ENCODE measurements at places on chromosomes 6 and 20. TPM values are rescaled to one million over a fixed set of nuclear protein-coding genes. Genes with fewer than 3 reads are reported as not detected.
A peak's percentile ranks its signal among the peaks of the same experiment; 100 is the strongest.

- no peak for DNase-seq
These were observed 646.5 kb downstream of the TENT5A start for GRCh38 chr6:81105998-81106397.

DNA sequence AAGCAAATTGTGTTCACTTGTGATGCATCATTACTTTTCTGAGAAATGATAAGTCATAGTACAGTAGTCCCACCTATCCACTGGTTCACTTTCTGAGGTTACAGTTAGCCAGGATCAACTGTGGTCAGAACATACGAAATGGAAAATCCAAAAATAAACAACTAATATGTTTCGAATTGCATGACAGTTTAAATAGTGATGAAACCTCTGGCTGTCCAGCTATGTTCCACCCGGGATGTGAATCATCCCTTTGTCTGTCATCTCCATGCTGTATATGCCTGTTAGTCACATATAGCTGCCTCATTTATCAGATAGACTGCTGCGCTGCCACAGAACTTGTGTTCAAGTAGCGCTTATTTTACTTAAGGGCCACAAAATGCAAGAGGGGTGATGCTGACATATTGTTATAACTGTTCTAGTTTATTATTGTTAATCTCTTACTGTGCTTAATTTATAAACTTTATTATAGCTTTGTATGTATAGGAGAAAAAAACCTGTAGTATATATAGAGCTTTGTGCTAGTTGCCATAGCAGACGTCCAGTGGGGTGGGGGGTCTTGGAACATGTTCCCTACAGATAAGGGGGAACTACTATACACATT lies 29.2 kb downstream of the AFDN start:
- peak; percentile 88 for DNase-seq

- DNase-seq: peak; percentile 100
These were observed 60.3 kb upstream of the HFE start for GRCh38 chr6:26026833-26027490.

- no peak for DNase-seq
These were observed 171.2 kb upstream of the MYLIP start for GRCh38 chr6:15957655-15958169.

DNA sequence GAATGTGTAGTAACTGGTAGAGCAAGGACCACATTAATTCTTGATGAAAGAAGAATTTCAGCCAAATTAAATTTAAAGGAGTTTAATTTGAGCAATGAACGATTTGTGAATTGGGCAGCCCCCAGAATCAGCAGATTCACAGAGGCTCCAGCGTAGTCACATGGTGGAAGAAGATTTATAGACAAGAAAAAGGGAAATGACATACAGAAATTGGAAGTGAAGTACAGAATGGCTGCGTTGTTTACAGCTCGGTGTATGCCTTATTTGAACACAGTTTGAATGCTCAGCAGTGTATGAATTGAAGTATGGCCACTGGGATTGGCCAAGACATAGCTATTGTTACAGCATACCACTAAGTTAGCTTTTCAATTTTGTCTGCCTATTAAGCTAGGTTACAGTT lies 173.6 kb upstream of the ARG1 start:
- no peak for DNase-seq

- DNase-seq: no peak
These were observed 73.8 kb upstream of the ISM1 start for GRCh38 chr20:13147071-13147963.

DNA sequence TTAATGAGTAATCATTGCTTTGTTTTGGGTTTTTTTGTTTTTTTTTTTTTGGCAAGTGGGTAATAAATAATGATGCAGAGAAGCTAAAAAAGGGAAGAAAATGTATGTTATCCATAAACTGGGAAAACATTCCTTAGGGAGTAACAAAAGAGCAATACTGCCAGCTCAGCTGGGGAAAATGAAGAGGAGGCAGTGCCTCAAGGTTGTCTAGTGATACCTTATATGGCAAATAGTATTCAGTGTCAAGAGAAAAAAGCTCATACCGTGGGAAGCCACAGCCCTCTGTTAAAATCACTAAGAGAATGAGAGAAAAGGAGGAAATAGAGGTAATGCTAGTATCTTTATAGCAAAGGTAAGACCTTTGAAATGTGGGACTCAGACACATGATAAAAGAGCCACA lies 47.1 kb upstream of the SMLR1 start:
- no peak for DNase-seq

DNA sequence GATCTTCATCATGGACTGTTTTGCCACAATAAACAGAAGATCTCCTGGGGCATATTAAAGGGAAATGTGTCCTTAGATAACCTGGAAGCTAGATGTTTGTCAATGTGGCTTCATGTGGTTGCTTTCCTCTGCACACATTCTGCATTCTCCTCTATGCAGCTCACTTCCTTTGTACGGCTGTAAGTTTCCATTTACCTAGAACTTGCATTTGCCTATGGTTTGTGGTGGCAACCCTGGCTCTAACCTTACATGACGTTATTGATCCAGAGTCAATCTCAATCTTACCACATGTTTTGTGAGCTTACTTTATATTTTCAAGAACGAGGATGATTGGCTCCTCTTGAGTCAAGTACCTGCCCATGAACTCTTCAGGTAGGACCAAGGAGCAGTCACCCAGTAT lies 863.1 kb downstream of the MAFB start:
- DNase-seq: no peak

C6orf132 gene
- total RNA-seq: 66.0 TPM

CDC40 gene
- 8.9 TPM for total RNA-seq

MCHR2 gene
- not detected for total RNA-seq

TOX2 gene
- 0.98 TPM for total RNA-seq

CASS4 gene
- total RNA-seq: 0.04 TPM

PCNA gene
- total RNA-seq: 254 TPM

LHFPL5 gene
- total RNA-seq: not detected
